Thyroid gland (tissue), 4 donors: ENCODE measurements at places on chromosomes 13 and 19. TPM values are rescaled to one million over a fixed set of nuclear protein-coding genes. Genes with fewer than 3 reads are reported as not detected.

GRCh38 chr19:31894451-31894850 lies 451.0 kb upstream of the ZNF507 start:
- no peak for DNase-seq

ZNF222 gene
- total RNA-seq = 7.0 TPM

GRCh38 chr19:1232652-1233072 lies 5.1 kb downstream of the CBARP start:
- DNase-seq = peak; percentile 65

DNA sequence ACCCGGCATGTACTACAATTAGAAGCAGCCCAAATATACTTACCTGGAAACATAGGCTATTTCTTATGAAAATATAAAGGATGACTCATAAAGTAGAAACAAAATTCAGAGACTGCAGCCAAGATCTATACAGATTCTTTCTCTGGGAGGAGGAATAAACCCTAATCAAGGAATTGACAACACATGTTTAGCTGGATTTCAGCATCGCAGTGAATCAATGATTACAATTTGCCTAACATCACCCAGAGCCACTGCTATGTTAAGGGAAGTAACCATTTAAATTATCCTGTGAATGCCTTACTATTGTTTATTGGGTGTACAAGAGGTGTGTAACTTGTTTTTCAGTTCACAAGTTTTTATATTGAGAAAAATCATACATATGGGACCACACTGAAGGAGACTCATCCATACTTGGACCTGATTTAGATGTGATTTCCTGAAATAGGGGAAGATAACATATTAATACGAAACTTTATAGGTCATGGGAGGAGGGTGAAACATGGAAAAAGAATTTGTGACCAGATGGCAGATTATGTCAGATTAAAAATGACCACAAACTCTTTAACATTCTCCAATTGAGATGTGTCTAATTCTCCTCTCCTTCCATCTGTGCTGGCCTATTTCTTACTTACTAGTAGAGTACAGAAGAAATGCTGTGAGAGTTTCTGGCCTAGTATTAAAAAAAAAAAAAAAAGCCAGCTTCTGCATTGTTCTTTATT lies 1168.4 kb downstream of the SLITRK1 start:
- DNase-seq = no peak

DNA sequence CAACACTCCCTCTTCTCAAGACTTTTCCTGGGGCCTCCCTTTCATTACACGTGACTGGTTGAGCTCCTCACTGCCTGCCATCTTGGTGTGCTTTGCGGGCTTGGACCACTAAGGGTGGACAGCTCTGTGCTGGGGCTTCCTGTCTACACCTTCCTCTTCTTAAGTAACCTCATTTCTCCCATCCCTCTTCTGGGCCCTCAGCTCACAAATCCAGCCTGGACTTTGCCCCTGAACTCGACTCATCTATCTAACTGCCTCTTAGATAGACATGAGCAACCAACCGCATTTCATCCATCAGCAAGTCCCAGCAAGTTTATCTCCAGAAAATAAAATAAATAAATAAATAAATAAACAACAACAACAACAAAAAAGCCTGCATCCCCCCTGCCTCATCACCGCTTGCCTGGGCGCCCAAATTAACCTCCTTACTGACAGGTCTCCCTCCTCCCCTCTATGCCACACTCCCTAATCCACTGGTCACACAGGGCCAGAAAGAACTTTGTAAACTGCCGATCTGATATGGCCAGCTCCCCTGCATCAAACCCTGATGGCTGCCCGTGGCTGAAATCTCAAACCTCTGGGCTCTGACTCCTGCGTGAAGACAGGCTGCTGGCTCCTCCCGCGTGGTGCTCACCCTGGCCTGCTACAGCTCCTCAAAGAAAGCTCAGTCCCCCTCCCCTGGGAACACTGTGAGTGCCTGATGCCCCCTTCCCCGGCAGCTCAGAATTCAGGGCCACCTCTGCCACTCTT lies 7.8 kb downstream of the ISOC2 start:
- DNase-seq = no peak

DNA sequence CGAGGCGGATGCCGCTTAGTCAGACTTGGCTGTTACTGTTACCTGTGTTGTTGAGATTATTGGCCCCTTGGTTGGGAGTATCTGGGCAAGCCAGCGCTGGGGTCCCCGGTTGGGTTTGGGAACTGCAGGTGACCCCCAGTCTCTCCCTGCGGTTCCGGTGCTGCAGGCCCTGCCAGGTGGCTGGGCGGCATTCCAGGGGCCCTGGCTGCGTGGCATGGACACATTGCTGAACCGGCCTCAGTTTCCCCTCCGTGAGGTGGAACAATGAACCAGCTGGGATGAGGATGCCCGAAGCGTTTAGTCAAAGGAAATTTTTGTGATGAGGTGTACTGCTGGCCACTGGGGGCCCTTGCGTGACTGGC lies 538 bp downstream of the B3GNT3 start:
- DNase-seq = no peak

ZNF541 gene
- not detected for total RNA-seq

GRCh38 chr19:7848779-7849457 lies 18.9 kb downstream of the EVI5L start:
- DNase-seq = no peak

DNA sequence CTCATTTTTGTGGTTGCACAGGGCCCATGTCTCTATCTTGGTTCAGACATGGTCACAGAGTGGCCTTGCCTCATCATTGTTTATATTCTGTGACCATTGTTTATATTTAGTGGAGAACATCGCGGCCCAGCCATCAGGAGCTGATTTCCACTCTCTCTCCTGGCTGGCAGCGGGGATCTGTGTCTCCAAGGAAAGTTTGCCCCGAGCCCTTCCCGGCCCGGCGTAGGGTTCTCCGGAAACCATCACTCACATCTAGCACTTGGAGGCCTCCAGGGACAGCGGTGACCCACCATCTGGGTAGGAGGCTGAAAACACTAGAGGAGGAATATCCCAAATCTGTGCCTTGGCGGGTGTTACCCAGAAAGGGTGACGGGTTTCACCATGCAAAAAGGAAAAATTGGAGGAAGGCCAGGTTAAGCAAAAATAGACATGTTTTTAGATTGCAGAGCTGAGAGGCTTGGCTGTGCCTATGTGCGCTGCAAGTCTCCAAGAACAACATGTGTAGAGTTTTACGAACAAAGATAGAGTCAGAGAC lies 726 bp upstream of the ZNF358 start:
- DNase-seq = no peak

KIR3DL1 gene
- total RNA-seq = not detected

DNA sequence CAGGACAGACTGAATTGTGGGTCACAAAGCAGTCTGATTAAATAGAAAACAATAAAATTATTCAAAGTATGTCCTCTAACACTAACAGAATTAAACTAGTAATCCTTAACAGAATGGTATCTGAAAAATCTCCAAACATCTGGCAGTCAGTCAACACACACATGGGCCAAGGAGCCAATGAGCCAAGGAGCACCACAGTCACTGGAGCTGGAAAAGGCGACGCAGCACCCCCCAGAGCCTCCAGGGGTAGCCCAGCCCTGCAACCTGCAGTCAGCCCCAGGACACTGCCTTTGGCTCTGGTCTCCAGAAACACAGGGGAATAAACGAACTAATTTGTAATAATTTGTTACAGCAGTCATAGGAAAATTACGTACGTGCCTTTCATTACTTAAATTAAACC lies 12.3 kb downstream of the TUBGCP3 start:
- DNase-seq = peak; percentile 22

GRCh38 chr13:98052412-98052811 lies 90.5 kb upstream of the FARP1 start:
- no peak for DNase-seq

C2CD4C gene
- total RNA-seq = 14.7 TPM

EDNRB gene
- total RNA-seq = 44.7 TPM

FFAR1 gene
- not detected for total RNA-seq

- DNase-seq = no peak
Observed at GRCh38 chr13:110359840-110360301, 52.8 kb downstream of the COL4A2 start.

DNA sequence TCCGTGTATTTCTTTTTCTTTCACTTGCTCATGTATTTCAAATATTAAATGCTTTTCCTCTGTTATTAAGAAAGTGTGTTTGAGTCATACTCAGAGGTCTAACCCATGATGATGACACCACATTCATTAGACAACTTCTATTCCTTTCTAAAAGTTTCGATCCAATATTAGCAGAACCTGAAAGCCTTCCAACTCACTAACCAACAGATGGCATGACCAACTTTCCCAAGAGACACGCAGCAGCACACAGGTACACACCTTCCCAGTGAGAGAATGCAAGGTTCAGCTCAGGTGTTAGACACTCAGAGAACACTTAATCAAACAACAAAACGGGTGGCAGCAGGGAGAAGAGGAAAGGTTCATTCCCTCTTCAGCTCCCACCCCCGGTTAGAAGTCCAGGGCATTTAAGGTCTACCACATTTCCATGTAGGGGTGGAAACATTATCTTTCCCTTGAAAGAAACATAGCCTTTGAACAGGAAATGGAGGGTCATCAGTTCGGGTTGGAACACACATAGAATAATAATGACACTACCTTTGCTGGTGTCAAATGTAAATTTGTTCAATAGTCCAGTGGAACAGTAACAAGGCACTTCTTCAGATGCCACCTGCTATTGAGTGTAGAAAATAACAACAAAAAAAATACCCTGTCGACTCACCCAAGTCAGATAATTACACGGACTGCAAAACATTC lies 404.2 kb downstream of the COG6 start:
- DNase-seq = no peak

- DNase-seq = no peak
Observed at GRCh38 chr13:22074403-22074802, 403.5 kb downstream of the FGF9 start.

KLK3 gene
- not detected for total RNA-seq

GFY gene
- total RNA-seq = not detected

DNA sequence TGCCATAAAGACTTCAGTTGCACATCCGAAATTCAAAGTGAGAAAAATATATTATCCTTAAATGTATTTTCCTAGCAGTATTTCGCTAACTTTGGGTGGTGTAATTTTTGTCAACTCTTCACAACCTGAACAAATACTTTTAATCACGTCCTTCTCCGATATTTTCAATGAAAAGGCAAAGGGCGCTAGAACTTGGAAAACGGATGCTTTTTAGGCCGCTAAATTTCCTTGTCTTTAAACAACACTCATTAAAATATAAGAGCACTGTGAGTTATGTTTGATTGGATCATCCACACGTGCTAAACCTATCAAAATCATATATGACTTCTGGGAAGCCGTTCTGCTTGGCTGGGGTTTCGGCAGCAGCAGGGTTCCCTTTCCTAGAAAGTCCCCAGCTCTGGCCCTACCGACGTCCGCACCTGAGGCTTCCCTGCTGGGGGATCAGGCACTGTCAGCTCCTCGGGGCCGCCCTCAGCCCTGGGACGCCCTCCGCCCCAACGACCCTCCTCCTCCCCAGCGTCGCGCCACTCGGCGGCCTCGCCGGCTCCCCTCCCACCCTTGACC lies 462 bp upstream of the MPHOSPH8 start:
- DNase-seq = no peak

- no peak for DNase-seq
Observed at GRCh38 chr19:10143681-10144080, 24.0 kb upstream of the EIF3G start.

FCHO1 gene
- not detected for total RNA-seq

GRCh38 chr13:60707878-60708277 lies 310.9 kb downstream of the TDRD3 start:
- DNase-seq = no peak

LCP1 gene
- total RNA-seq = 14.3 TPM

C19orf73 gene
- total RNA-seq = 13.4 TPM

DNA sequence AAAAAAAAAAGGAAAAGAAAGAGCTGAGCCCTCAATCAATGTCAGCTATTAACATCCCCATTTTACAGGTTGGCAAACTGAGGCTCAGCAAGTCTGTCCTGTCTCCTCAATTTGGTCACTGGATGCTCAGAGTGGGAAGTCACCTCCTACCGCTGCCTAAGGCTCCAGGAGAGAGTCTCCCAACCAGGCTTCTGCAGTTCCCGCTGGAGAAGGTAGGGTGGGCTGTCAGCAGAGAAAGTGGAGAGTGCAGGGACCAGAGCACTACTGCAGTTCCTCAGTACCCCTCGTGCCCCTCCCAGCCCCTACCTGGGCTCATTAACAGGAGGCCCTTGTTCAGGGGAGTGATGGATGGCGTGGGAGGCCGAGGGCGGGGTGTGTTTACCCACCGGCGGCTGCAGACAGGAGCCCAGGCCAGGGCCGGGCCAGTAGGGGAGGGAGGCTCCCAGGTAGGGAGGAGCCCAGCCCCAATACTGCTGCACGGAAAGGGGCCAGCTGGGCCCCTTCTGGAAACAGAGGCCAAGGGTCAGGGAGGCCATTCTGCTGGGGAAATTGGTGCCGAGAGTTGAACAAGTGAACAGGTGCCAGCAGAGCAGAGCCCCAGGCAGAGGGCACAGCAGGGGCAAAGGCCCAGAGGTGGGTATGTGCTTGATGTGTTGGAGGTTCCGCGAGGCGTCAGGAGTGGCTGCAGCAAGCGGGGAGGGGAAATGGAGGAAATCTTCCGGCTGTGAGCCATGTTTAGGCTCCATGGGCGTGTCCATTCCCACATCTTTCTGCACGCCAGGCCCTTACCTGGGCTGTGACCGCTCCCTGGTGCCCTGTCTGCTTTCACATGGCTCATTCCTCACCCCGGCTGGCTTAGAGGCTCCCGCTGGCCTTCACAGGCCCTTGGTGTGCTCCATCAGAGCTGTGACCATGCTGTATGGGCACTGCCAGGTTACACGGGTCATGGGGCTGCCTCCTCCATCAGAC lies 7.6 kb upstream of the COMP start:
- no peak for DNase-seq

ATP4B gene
- not detected for total RNA-seq

LDLR gene
- total RNA-seq = 39.1 TPM

- no peak for DNase-seq
Observed at GRCh38 chr19:50340331-50340730, 11.2 kb upstream of the KCNC3 start.

DACH1 gene
- 0.33 TPM for total RNA-seq

TEX29 gene
- not detected for total RNA-seq

DNA sequence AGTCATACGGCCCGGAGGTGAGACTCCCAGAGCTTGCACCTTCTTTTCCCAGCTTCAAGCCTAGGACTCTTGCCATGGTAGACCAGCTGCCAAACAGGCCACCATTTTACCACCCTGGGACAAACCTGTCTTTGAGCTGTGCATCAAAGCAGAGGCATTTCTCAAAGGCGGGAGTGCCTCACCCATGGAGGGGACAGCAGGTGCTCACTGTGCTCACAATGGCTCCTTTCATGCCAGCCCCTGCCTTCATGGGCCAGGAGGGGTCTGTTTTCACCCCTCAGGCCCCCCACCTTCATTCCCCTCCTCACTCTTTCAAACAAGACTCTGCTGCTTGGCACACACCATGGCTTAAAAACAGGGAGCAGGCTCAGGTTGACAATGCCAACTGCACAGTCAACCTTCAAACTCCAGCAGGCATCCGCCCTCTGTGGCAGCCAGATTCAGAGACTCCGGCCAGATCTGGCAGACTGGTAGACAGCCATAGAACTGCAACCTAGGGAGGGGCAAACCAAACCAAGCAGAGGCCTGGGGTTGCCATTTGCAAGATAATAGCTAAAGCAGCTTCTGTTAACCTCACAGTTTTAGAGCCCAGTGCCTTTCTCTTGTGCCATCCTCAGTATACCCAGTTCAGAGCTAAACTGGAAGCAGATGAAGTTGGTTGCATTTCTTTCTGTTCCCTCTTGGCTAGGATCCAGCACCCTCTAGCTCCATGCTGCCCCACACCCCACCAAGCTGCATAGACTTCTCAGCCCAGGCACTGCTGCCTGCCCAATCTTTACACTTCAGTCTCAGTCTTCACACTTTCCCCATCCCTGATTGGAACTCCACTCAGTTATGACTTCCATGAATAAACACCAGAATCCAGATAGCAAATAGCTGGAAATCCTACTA lies 93.9 kb upstream of the SPATA13 start:
- no peak for DNase-seq

- DNase-seq = no peak
Observed at GRCh38 chr13:21853779-21854178, 182.9 kb downstream of the FGF9 start.
